HepG2 (cell line): ENCODE measurements at places on chromosomes 13 and 19. TPM values are rescaled to one million over a fixed set of nuclear protein-coding genes. Genes with fewer than 3 reads are reported as not detected.

GRCh38 chr19:53853707-53854106 lies 14.0 kb upstream of the MYADM start:
- H3K27ac ChIP-seq, result no peak overlapping the region
- peaks cover 22% of the 10 kb centered on the region for H3K4me1 ChIP-seq
- no peak overlapping the region for H3K4me3 ChIP-seq
- no peak for DNase-seq
- H3K27me3 ChIP-seq, result no peaks in the 10 kb centered on the region; the same call in 1 of the 2 replicates
- no peaks in the 10 kb centered on the region for H3K36me3 ChIP-seq

- H3K4me3 ChIP-seq, result no peak overlapping the region
- DNase-seq, result no peak
- H3K4me1 ChIP-seq, result no peaks in the 10 kb centered on the region
- no peak overlapping the region for H3K27ac ChIP-seq
- no peaks in the 10 kb centered on the region for H3K27me3 ChIP-seq
Observed at GRCh38 chr13:38648912-38649311, 38.0 kb upstream of the FREM2 start.

DNA sequence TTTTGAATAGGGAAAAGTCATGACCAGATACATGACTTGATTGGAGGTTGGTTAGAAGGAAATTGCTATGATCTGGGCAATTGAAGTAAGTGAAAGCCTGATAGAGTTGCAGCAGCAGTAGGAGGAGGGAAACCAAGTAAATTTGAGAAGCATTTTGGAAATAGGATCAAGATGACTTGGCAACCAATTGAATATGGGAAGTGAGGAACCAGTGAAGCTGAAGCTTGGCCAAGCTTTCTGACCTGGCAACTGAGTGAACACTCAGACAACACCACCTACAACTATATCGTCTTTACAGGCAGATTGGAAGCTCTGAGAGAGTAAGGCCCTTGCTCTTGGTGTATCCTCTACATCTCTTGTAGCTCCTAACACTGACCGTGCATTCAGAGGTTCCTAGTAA lies 16.2 kb upstream of the KATNAL1 start:
- H3K36me3 ChIP-seq, result no peaks in the 10 kb centered on the region
- H3K4me1 ChIP-seq, result no peaks in the 10 kb centered on the region
- H3K4me3 ChIP-seq, result no peak overlapping the region
- no peak for DNase-seq

- H3K4me1 ChIP-seq, result peaks cover 56% of the 10 kb centered on the region
- no peak for DNase-seq
- no peak overlapping the region for H3K27ac ChIP-seq
- H3K4me3 ChIP-seq, result no peak overlapping the region
Observed at GRCh38 chr13:99905814-99906213, 65.8 kb downstream of the ZIC5 start.

DNA sequence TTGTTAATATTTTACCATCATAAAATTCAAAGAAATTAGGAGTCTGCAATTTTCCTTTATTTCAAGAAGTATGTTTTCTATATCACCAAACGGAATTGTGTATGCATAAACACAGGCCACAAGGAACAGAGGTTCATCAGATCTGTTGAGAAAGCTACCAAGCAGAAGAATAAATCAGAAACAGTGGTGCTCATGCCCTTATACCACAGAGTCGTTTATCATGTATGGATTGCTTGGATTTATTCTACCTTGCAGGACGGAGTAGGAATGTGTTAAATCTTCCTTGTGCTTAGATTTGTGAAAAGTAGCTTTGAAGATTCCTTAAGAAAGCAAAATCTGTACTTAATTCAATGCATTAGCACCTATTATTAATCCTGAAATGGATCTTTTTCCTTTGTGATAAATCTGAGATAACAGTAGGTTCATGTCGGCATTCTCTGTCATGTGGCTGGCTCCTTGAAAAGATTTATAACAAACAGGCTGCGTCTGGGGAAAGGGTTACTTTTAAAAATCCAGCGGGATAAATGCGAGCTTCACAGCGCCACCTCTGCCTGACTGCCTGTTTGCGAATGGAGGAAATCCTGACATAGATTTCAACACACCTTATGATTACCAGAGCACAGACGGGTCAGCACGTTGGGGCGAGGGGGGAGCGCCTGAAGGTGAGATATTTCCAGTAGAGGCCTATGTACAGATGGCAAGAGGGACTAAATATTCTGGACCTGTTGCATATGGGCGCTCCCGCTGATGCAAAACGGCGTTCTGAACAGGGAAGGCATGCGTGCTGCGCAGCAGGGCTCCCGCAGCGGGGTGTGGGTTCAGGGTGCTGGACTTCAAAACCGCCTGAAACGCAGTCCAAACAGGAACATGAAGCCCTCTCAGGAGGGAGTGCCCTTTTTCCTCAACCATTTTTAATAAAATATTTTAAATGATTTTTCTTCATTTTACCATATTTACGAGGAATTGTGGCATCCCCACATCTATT lies 445.5 kb upstream of the SGCG start:
- DNase-seq, result no peak
- peaks cover 10% of the 10 kb centered on the region for H3K4me1 ChIP-seq
- no peaks in the 10 kb centered on the region for H3K27me3 ChIP-seq
- no peak overlapping the region for H3K27ac ChIP-seq
- no peaks in the 10 kb centered on the region for H3K36me3 ChIP-seq

Gene CDX2
- total RNA-seq, result 0.04 TPM in 1 of 2 replicates, not detected in the other

DNA sequence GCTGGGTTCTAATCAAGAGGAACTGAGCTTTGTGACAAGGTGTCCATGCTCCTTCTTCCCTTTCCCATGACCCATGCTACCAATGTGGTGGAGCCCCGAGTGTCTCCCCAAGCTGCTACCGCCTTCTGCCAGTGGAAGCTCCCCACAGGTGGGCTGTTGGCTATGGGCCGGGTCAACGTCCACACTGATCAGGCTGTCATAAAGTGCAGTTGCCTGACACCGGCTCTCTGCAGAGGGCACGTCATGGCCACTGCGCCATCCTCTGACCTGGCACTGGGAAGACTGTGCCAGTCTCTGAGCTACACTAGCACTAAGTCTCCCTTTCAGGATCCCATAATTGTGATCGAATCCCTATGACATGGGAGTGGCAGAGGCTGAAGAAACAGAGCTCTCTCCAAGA lies 192.3 kb downstream of the USP12 start:
- DNase-seq, result no peak
- no peak overlapping the region for H3K27ac ChIP-seq

Gene TRIM13
- 18.8 and 22.0 TPM in 2 replicates for total RNA-seq

Gene C5AR2
- total RNA-seq, result 0.09 TPM in 1 of 2 replicates, not detected in the other

DNA sequence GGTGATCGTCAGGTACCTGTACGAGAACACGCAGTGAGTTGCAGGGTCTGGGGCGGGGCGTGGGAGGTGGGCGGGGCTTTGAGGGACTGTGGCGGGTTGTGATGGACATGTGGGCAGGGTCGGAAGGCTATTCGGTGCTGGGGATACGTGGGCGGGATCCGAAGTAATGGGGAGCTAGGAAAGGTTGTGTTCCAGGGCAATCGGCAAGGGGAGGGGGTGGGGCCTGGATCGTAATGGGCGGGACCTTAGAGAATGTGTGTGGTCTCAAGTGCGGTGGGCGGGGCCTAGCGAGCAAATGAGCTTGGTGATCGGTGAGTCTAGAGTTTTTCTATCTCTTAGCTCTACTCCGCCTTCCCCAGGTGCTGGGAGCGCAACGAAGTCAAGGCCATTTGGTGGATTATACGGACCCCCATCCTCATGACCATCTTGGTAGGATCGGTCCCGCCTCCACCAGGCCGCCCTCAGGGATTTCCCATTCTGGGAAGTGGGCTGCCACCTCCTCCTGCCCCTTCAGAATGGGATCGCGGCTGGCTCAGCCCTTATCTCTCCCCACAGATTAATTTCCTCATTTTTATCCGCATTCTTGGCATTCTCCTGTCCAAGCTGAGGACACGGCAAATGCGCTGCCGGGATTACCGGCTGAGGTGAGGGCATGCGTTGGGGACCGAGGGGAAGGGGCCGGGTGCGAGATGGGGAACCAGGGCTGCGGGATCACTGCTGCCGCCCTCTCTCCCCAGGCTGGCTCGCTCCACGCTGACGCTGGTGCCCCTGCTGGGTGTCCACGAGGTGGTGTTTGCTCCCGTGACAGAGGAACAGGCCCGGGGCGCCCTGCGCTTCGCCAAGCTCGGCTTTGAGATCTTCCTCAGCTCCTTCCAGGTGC lies 9.6 kb downstream of the GIPR start:
- peak; percentile 94 for DNase-seq
- no peaks in the 10 kb centered on the region; the same call in 2 of the 3 replicates for H3K27me3 ChIP-seq
- peaks cover 33% of the 10 kb centered on the region for H3K4me1 ChIP-seq
- no peaks in the 10 kb centered on the region for H3K36me3 ChIP-seq
- H3K27ac ChIP-seq, result no peak overlapping the region

GRCh38 chr13:59754411-59754810 lies 409.3 kb downstream of the DIAPH3 start:
- no peaks in the 10 kb centered on the region for H3K27me3 ChIP-seq
- no peak overlapping the region for H3K27ac ChIP-seq
- no peak overlapping the region for H3K4me3 ChIP-seq
- DNase-seq, result no peak
- no peaks in the 10 kb centered on the region for H3K4me1 ChIP-seq
- H3K36me3 ChIP-seq, result no peaks in the 10 kb centered on the region

- no peak for DNase-seq
- H3K4me1 ChIP-seq, result no peaks in the 10 kb centered on the region
- no peaks in the 10 kb centered on the region for H3K27me3 ChIP-seq
- no peak overlapping the region for H3K27ac ChIP-seq
- H3K36me3 ChIP-seq, result no peaks in the 10 kb centered on the region
Observed at GRCh38 chr13:39102981-39103490, 64.8 kb downstream of the NHLRC3 start.

DNA sequence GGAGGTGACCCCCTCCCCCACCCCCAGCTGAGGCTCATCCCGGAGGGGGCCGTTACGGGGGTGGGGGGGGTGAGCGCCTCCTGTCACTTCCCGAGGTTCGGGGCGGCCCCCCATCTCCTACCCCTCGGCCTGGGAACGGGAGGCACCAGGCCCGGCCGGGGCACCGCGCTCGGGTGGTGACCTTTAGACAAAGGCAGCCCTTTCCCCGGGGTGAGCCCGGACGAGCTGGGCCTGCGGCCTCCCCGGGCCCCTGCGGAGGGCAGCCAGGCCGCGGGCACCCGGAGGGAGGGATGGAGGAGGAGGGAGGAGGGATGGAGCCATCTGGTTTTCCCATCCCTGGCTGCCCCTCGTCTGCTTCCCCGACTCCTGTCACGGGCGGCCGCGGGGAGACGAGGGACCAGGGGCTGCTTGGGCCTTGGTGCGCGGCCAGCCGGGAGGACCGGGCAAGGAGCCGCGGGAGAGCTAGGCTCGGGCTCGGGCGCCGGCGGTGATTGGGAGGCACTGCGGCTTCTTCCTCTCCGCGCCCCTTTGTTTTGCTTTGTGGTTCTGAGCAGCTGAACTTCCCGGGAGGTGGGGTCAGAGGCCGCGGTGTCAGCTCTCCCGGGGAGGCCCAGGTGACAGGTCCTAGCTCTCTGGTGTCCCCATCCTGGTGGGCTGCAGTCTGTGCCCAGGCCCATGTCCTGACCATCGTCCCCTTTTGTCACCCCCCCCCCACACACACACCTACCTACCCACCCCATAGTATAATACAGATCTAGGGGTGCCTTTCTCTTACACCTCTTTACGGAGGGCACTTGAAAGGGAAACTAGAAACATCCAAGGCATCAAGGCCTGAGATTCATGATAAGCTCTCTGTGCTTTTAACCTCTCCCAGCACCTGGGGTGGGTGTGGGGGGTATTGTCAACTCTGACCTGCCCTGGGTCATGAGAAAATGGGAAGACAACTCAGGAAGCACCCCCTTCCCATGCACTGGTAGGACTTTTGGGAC lies 1.3 kb downstream of the BICRA start:
- peak overlapping the region; percentile 91 for H3K4me3 ChIP-seq
- H3K4me1 ChIP-seq, result peaks cover 22% of the 10 kb centered on the region
- H3K36me3 ChIP-seq, result no peaks in the 10 kb centered on the region

Gene GNA15
- not detected in 2 replicates for total RNA-seq

- DNase-seq, result no peak
- H3K4me1 ChIP-seq, result no peaks in the 10 kb centered on the region
- no peak overlapping the region for H3K4me3 ChIP-seq
- no peak overlapping the region for H3K27ac ChIP-seq
- H3K27me3 ChIP-seq, result no peaks in the 10 kb centered on the region
Observed at GRCh38 chr13:39527961-39528660, 74.9 kb downstream of the LHFPL6 start.

- no peaks in the 10 kb centered on the region for H3K4me1 ChIP-seq
- no peak for DNase-seq
- no peak overlapping the region for H3K4me3 ChIP-seq
- no peak overlapping the region for H3K27ac ChIP-seq
- no peaks in the 10 kb centered on the region for H3K36me3 ChIP-seq
Observed at GRCh38 chr13:110293649-110294048, 13.3 kb downstream of the COL4A1 start.

Gene ZNF560
- not detected in 2 replicates for total RNA-seq

Gene TUBB4A
- total RNA-seq, result not detected in 2 replicates

- H3K4me3 ChIP-seq, result peak overlapping the region; percentile 90
- no peaks in the 10 kb centered on the region for H3K27me3 ChIP-seq
- H3K27ac ChIP-seq, result peak overlapping the region; percentile 77
- no peak for DNase-seq
- H3K4me1 ChIP-seq, result peaks cover 55% of the 10 kb centered on the region
Observed at GRCh38 chr13:33817513-33817900, 442 bp upstream of the RFC3 start.

DNA sequence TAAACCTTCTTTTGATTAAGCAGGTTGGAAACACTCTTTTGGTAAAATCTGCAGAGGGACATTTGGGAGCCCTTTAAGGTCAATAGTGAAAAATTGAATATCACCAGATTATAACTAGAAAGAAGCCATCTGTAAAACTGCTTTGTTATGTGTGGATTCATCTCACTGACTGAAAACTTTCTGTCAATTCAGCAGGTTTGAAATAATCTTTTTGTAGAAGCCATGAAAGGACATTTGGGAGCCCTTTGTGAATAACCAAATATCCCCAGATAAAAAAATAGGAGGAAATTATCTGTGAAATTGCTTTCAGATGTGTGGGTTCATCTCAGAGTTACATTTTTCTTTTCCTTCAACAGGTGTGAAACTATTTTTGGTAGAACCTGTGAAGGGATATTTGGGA lies 1690.7 kb downstream of the UQCRFS1 start:
- no peaks in the 10 kb centered on the region for H3K36me3 ChIP-seq
- no peak overlapping the region for H3K27ac ChIP-seq
- no peaks in the 10 kb centered on the region for H3K4me1 ChIP-seq
- no peaks in the 10 kb centered on the region for H3K27me3 ChIP-seq
- no peak overlapping the region for H3K4me3 ChIP-seq

- peaks cover 15% of the 10 kb centered on the region; the same call in 1 of the 3 replicates for H3K36me3 ChIP-seq
- no peak overlapping the region for H3K27ac ChIP-seq
- no peaks in the 10 kb centered on the region for H3K4me1 ChIP-seq
- DNase-seq, result no peak
- no peak overlapping the region for H3K4me3 ChIP-seq
Observed at GRCh38 chr13:45205124-45205523, 4.3 kb upstream of the KCTD4 start.

Gene BLVRB
- 25.9 and 32.7 TPM in 2 replicates for total RNA-seq
